ENCODE measurements at places on chromosomes 3 and 15. TPM values are rescaled to one million over a fixed set of nuclear protein-coding genes. Genes with fewer than 3 reads are reported as not detected.

- DNase-seq = no peak
Measured at GRCh38 chr3:121431726-121432517, 113.9 kb downstream of the POLQ start.

GRCh38 chr3:65107174-65107573, 419.4 kb upstream of the ADAMTS9 start:
- DNase-seq = no peak

DNA sequence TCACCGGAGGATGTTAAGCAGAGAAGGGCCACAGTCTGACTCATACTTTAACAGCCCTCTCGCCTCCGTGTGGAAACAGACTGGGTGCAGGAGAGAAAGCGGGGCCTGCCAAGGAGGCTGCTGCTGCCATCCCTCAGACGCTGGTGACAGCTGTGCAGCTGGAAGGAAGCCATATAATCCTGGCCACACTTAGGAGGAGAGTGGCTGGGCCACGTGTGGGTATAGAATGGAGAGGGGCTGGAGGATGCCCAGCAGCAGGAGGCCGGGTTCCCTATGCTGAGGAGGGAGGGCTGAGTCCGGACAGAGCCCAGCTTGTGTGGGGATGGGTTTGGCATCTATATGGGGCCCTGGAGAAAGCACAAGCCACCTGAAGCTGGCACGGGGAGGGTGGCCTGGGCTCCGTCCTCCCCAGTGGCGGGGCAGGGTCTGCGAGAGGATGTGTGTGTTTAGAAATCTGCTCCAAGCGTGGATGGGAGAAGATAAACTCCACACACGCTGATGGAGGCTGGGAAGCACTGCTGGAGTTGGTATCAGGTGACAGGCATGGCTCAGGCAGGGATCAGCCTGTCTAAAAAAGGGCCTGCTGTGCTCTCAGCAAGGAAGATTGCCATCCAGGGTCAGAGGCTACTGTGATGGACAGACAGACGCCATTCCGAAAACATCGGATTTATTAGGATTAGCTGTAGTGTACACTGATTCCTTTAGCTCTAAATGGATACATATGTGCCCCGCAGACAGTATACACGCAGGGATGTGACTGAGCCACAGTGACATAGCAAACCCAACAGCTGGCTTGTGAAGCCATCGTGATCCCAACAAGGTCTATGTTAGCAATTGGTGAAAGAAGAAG, 15.9 kb downstream of the ABTB1 start:
- no peak for DNase-seq

GRCh38 chr3:14452740-14453710, 50.6 kb downstream of the SLC6A6 start:
- peak; percentile 97 for DNase-seq

The HIGD2B gene
- not detected for total RNA-seq

GRCh38 chr15:48017747-48018146, 103.0 kb upstream of the SLC24A5 start:
- DNase-seq = no peak

The UBAP1L gene
- 1.2 TPM for total RNA-seq

DNA sequence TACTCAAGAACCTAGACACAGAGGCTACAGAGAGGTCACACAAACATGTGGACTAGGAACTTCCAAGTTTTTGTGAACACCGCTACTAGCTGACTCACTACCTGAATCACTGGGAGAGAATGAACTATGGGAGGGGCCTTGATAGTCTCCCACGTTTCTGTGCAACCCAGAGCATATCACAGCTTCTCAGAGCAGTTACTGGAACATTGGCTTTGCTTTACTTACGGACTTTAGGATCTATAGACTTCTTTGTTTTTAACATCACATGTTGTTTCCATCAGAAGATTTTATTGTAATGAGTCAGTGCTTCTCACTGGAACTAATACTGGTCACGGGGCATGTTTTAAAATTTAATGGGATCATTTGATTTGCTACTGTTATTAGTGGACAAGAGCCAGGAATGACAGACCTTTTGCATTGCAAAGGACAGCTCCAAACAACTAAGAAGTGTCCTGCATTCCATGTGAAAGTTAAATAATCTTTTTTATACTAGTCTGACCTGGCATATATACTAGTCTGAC, 35.6 kb downstream of the RTP4 start:
- DNase-seq = no peak

- no peak for DNase-seq
Measured at GRCh38 chr3:9468460-9468859, 71.0 kb downstream of the SETD5 start.

GRCh38 chr3:36165509-36166290, 214.6 kb upstream of the STAC start:
- no peak for DNase-seq

GRCh38 chr3:171932153-171932611, 89.0 kb downstream of the TMEM212 start:
- DNase-seq = no peak

- DNase-seq = no peak
Measured at GRCh38 chr3:30400926-30401325, 205.5 kb upstream of the TGFBR2 start.

The GPR176 gene
- 5.6 TPM for total RNA-seq

- no peak for DNase-seq
Measured at GRCh38 chr3:191435981-191436380, 25.0 kb upstream of the PYDC2 start.

The SLC28A2 gene
- not detected for total RNA-seq

- no peak for DNase-seq
Measured at GRCh38 chr3:161156936-161157335, 51.8 kb upstream of the B3GALNT1 start.

DNA sequence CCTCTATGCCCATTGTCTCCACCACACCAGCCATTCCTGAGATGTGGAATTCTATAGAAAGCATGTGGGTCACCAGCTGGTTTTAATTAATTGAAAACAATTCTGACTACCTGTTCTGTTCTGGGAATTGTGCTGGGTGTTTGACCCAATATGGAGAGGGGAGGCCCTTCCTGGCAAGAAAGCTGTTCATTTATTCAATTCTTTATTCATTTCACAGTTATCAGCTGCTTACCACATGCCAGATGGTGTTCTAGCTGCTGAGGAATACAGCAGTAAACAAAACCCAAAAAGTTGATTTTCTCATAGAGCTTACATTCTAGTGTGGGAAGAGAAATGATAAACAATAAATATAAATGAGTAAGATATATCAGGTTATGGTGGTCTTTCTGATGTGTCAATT, 296.1 kb upstream of the RASGRP1 start:
- DNase-seq = no peak

- DNase-seq = no peak
Measured at GRCh38 chr3:178300441-178300959, 235.7 kb upstream of the KCNMB2 start.

- DNase-seq = no peak
Measured at GRCh38 chr15:40088929-40089755, 19.5 kb downstream of the BMF start.

The PAK6 gene
- 0.52 TPM for total RNA-seq

DNA sequence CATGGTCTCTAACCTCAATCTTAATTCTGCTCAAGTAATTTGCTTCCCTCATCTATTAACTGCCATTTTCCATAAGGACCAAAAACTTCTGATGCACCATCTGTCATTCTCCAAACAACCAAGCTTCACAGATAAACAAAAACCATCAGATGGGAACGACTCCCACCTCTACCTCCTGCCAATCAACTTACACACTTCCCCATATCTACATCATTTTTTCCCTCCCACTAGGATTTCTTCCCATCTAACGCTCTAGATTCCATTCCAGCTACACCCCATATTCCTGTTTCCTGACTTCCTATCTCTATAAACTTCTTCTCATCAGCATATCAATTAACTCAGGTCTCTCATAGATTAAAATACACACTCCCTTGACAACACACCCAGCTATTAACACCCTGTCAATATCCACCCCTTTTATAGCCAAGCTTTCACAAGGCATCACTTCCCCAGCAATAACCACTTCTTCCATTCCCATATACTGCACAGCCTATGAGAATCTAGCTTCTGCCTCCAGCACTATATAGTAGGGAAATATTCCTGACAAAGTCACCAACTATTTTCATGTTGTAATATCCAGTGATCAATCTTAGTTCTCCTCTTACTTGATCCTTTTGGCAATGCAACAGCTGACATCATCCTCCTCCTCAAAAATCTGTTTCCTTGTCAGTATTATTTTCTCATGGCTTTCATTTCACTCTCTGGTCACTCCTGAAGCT, 39.2 kb downstream of the SNX4 start:
- no peak for DNase-seq

DNA sequence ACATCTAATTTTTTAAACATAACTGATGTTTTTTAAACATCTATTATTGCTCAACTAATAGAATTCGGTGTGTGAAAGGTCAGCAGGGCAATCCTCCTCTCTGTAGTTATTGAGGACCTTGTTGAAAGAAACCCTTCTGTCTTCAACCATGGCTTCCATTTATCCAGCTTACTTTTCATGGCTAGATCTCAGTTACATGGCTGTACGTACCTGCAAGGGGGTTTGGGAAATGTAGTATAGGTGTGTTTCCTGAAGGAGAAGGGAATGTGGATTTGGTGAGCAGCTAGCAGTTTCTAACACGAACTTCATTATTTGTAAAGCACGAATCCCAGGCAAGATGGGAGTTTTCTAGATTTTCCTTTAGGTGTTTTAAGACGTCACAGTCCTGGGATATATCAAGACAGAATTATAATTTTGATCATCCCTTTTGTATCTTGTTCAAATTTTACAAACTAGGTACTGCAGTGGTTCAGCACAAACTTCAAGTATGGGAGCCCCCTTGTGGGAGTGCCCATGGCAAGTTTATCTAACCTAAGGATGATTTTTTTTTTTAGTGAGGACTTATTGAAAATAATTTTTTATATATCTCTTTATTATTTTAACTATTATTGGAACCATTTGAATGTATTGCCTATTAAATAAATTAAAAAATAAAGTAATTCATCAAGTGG, 41.6 kb downstream of the FBXL2 start:
- DNase-seq = no peak

GRCh38 chr15:28887339-28888174, 1.8 kb downstream of the APBA2 start:
- no peak for DNase-seq

DNA sequence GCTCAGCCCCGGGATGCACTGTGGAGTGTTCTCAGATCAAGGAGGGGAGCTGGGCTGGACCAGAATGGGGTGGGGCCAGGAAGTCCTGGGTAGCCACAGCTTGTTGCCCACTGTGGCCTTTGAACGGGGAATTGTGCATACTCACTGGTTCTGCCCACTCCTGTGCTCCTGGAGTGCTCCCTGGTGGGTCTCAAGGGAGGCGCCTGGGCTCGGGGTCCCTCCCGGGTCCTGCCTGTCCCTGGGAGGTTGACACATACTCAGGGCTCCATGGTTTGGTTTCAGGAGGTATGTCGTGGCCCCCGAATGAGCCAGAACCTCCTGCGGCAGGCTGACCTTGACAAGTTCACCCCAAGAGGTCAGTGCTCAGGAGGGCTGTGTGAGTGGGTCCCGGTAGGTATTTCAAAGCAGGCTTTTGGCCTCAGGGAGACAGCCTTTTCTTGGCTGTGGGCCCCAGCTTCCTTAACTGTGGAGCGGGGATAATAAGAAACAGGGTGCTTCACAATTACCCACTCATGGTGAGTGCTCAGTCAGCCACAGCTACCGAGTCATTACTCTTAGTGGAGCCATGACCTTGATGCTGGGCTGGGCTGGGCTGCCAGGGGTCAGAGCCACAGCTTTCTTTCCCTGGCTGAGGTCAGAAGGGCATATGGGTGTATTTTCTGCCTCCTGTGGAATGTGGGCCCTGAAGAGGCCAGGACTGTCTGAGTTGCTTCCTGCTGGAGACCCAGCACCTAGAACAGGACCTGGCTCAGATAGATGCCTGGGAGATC, 7.6 kb downstream of the DNAH1 start:
- DNase-seq = no peak

DNA sequence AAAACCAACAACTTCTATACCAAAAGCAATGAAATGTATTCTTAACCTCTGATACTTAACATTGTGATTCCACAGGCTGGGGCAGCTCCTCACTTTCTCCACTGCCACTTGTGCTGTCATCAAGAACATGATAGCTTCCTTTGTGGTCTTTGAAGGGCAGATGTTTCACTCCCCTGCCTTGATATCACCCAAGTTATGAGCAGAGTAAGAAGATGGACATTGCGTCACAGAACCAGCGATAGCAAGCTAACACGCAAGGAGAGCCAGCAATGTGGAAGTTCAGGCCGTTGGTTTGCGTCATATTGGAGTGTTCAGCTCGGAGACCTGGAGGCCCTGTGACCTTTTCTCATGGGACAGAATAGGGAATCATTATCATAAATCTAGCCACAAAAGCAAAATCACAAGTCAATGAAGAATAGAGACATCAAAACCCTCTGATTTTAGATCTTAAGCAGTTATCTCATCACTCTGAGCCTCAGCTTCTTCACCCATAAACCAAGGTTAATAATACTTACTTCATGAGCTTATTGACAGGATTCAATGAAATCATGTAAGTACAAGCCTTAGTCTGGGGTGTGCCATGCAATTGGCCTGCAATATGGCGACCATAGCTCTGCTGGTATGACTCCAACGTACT, 183.8 kb upstream of the THBS1 start:
- no peak for DNase-seq

DNA sequence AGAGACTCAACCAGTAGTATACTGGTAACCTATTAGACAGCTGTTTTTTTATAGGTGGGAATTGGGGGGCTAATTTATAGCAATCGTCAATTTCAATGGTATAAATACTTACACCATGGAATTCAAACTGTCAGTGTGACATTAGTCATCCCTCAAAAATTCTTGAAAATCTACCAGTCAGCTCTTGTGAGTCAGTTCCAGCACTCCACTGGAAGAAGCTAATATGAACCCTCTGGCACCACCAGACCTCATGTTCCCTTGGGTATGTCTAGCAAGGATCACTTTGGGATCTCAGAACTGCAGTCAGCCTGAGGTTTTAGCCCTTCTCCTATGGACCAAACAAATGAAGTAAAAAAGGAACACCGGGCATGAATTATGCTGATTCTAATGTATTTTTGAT, 11.8 kb upstream of the UACA start:
- DNase-seq = no peak

DNA sequence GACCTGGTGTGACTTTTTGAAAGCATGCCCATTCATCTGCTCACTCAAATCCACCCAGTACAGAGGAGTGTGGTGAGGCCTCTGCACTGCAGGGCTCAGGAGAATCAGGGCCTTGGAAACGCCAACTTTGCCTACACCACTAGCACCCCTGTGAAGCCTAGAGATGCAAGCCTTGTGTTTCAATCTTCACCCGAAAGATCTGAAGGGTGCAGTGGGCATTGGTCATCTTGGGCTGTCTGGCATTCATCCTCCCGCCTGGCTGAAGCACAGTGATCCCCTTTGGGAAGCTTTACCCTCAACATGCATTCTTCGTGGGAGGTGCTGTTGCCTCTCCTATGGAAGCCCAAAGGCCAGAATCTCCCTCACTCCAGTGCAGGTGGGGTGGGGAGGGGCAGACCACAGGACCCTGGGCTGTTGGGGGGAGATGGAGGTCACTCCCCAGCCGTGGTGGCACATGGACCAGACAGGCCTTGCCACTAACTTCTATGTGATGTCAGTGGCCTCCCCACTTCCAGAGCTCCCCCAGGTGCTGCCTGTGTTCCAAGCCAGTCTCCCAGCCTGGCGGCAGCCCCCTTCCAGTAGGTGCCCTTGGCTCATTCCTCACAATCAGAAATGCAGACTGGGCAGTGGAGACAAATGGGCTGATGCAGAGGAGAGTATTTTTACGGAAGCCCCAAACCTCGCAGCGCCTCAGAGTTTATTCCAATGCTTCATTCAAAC, 92.5 kb downstream of the ADAMTS17 start:
- DNase-seq = no peak

Data from esophagus muscularis mucosa (tissue), 4 donors.